Thyroid gland (tissue), 4 donors: ENCODE measurements at places on chromosomes 3 and 15.

GRCh38 chr3:169865176-169865767 is 4.5 kb downstream of the LRRC31 start:
- DNase-seq: peak; percentile 9

DNA sequence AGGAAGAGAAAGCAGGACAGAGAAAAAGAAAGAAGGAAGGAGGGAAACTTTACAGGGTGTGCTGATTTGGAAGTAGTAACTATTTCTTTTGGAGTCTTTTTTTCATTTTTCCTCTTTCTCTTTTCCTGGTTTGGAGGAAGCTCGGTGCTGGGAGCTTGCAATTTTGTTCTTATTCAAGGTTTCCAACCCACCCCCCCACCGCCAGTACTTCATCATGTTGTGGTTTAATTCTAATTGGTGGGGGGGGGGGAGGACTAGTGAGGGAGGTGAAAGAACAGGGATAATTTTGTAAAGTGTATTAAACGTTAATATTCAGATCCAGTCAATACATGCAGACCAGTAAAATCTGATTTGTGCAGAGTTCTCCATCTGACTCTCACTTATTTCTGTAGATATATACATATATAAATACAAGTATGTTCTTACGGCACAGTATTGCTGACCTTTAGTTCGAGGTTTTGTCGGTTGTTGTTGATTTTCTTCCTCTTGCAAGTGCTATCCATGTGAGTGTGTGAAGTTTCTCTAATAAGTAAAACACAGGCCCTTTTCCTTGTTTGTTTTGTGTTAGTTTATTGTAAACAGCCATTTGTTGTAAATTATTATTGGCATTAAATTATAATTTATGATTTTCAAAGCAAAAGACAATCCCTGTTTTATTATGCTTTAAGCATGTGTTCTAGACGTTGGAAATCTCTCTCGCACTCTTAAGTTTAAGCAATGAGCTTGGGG is 9.3 kb downstream of the NR2F2 start:
- DNase-seq: no peak

DNA sequence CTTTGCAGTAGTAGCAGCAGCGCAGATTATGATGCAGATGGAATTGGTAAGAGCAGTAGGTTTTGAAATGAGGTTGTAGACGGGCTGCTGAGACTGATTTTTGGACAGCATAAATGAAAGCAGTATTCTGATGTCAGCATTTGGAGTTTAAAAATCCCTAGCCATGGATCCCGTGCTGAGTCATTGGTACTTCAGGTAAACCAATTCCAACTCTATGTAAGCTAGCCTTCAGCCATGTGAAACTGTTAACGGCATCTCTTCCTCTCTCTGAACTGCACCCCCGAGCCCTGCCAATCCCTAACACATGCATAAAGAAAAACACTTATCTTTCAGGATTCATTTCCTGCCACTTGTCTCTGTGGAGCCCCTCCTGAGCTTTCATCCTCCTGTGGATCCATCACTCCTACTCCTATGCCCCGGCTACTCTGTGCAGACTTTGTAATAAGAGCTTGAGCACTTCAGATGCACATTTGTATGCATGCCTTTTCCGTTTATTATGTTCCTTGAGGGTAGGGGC is 119.0 kb downstream of the AKAP13 start:
- DNase-seq: peak; percentile 38

DNA sequence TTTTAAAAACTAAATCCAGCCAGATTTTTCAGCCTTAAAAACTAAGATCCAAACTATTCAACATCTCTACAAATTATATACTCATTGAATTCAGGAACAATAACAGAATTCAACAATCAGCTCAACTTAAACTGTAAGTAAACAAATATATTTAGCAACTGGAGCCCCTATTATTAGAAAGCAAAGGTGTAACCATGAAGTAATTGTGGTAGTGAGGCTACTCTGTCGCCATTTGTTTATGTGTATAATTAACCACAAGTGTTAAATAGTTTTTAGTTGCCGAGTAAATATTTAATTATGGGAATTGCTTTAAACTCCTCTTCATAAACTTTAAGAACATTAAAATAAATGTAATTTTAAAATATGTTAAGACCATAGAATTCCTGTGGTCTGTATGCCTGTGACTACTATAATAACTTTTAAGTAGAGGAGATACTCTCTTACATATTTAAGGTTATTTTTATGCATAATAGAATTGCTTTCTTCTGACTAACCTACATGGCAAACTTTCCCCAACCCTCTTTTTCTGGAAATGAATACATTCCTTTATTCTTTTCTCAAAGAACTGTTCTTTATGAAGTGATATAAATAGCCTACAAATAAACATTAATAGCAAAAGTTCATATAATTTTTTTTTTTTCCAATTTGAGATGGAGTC is 51.2 kb downstream of the MFN1 start:
- DNase-seq: no peak

GRCh38 chr15:93823971-93824913 is 407.1 kb upstream of the MCTP2 start:
- no peak for DNase-seq

DNA sequence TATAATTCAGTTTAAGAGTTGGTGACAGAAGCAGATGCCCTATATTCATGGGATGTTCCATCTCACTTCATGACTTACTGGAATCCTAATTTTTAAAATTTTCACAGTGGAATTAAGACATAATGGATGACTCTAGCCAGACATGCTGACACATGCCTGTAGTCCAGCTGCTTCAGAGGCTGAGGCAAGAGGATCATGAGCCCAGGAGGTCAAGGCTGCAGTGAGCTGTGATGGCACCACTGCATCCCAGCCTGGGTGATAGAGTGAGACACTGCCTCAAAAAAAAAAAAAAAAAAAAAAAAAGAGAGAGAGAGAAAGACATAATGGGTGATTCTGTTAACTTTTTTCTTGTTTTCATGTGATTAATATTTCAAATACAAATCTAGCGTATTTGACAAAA is 123.6 kb downstream of the KLHL25 start:
- no peak for DNase-seq

- peak; percentile 63 for DNase-seq
Measured at GRCh38 chr3:16140116-16140893, 34.2 kb upstream of the GALNT15 start.

DNA sequence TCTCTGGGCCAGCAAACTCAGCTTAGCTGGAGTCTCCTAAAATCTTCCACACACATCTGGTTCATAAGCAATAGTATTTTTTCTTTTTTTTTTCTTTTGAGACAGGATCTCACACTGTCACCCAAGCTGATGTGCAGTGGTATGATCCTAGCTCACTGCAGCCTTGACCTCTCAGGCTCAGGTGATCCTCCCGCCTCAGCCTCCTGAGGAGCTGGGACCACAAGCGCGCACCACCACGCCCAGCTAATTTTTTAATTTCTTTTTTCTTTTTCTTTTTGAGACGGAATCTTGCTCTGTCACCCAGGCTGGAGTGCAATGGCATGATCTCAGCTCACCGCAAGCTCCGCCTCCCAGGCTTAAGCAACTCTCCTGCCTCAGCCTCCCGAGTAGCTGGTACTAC is 34.3 kb downstream of the RNU5B-1 start:
- no peak for DNase-seq
